ENCODE measurements at places on chromosomes 12 and 14. TPM values are rescaled to one million over a fixed set of nuclear protein-coding genes. Genes with fewer than 3 reads are reported as not detected.

- H3K4me3 ChIP-seq: no peak overlapping the region
- no peaks in the 10 kb centered on the region for H3K27me3 ChIP-seq
- no peak for DNase-seq
- H3K36me3 ChIP-seq: peaks cover 37% of the 10 kb centered on the region
- no peak overlapping the region for H3K27ac ChIP-seq
- H3K4me1 ChIP-seq: peaks cover 3% of the 10 kb centered on the region
Measured at GRCh38 chr14:104702673-104703072, 13.3 kb downstream of the INF2 start.

DNA sequence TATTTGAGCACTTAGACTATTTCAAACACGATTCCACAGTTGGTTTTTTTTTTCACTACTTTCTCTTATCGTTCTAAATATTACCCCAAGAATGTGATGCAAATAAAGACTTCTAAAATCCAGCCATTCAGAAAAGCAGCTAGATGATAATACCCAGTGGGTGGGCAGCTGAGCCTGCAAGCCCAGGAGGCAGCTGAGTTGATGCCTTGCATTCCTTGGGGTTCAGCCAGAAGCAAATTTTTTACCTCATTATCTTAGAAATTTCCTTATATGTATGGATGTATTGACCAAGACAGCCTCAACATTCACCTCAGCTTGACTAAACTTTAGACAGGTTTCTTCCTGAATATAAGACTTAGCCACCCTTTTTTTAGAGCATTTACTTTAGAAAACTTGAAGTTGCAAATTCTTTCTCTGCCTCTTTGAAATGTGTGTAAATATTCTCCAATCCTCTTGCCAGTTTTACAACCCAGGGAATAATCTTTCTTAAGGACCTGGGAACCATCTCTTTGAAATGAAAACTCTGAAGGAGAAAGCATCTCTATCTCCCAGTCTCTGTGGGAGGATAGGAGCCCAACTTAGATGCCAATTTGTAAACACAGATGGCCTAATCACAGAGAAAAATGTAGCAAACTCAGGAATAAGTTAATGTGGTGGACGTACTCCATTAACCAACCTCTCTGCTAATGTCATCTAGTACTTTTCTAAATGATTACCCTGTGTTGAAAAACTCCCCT, 52.2 kb upstream of the ANP32D start:
- H3K27me3 ChIP-seq: peaks cover 3% of the 10 kb centered on the region
- H3K36me3 ChIP-seq: no peaks in the 10 kb centered on the region
- H3K27ac ChIP-seq: no peak overlapping the region
- no peak overlapping the region for H3K4me3 ChIP-seq
- H3K4me1 ChIP-seq: no peaks in the 10 kb centered on the region

Gene PTGDR
- polyA plus RNA-seq: not detected

DNA sequence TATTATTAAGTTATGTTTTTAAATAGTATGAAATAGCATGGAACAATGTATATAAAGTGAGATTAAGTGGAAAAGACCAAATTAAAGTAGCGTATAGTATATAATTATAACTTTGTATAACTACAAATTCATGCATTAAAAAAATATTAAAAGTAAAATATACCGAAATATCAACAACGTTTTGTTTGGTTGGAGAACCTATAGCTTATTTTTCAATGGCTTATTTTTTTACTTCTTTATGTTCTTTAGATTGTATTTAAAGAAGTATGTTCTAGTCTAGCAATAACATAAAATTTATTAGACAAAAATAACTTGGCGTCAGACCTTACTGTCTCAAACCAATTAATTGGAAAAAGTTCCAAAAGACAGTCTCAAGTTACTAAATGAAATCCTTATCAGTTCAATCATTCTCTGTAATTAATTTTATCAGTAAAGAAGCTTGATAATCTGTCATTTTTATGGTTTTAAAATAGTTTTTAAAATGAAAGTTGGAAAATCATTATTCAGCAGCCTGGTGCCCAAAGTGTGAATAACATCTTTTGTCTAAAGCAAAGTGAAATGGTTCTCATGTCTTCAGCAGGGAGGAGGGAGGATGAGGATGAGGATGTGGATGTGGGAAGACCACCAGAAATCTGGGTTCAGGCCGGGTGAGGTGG, 46.7 kb downstream of the IRAK3 start:
- H3K4me1 ChIP-seq: no peaks in the 10 kb centered on the region
- H3K27ac ChIP-seq: no peak overlapping the region
- DNase-seq: no peak
- H3K27me3 ChIP-seq: peaks cover 16% of the 10 kb centered on the region
- peak overlapping the region; percentile 52 for H3K4me3 ChIP-seq

DNA sequence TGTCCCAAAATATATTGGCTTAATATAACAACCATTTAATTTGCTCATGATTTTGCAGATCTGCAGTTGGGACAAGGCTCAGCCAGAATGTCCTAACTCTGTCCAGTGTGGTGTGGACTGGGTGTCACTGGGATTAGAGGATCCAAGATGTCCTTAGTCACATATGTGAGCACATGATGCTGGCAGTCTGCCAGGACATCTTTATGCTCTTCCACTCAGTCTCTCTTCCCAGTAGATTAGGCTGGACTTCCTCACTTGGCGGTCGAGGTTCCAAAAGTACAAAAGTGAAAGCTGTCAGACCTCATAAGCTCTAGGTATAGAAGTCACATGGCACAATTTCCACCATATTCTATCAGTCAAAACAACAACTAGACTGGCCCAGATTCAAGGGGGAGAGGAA, 167.9 kb upstream of the NTF3 start:
- DNase-seq: no peak
- H3K4me3 ChIP-seq: no peak overlapping the region
- no peaks in the 10 kb centered on the region for H3K27me3 ChIP-seq
- no peaks in the 10 kb centered on the region for H3K36me3 ChIP-seq
- no peak overlapping the region for H3K27ac ChIP-seq
- H3K4me1 ChIP-seq: peaks cover 3% of the 10 kb centered on the region

Gene C3AR1
- polyA plus RNA-seq: 0.57 TPM

- no peak overlapping the region for H3K27ac ChIP-seq
- no peaks in the 10 kb centered on the region for H3K27me3 ChIP-seq
- no peak for DNase-seq
- H3K4me1 ChIP-seq: peaks cover 37% of the 10 kb centered on the region
- H3K36me3 ChIP-seq: no peaks in the 10 kb centered on the region
Measured at GRCh38 chr14:50524731-50525515, 7.4 kb downstream of the MAP4K5 start.

GRCh38 chr14:86815341-86815740, 1177.6 kb downstream of the GALC start:
- H3K4me1 ChIP-seq: no peaks in the 10 kb centered on the region
- no peaks in the 10 kb centered on the region for H3K36me3 ChIP-seq
- H3K4me3 ChIP-seq: no peak overlapping the region

- no peak overlapping the region for H3K27ac ChIP-seq
- H3K4me1 ChIP-seq: peaks cover 26% of the 10 kb centered on the region
- H3K4me3 ChIP-seq: no peak overlapping the region
- H3K36me3 ChIP-seq: peaks cover 7% of the 10 kb centered on the region
- H3K27me3 ChIP-seq: no peaks in the 10 kb centered on the region
Measured at GRCh38 chr14:35407306-35407630, 2.7 kb upstream of the NFKBIA start.

- H3K27ac ChIP-seq: no peak overlapping the region
- no peak overlapping the region for H3K4me3 ChIP-seq
- H3K36me3 ChIP-seq: no peaks in the 10 kb centered on the region
Measured at GRCh38 chr12:66851134-66851533, 172.3 kb upstream of the GRIP1 start.

Gene PTPRQ
- not detected for polyA plus RNA-seq

DNA sequence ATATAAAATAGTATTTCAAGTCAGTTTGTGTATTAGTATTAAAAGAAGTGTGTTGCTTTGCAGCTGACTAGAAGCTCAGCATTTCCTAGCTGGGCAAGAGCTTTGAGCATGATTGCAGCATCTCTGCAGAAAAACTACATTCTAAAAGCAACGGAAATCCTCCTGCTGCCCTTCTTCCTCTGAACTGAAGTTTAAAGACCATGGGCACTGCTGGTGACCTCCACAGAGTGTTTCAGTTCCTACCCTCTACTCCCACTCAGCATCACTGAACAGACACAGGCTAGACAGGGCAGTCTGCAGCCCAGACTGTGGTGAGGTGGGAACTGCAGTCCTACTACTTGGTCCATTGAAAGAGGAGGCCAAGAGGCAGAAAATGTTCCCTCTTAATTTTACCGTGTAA, 59.0 kb downstream of the FAR2 start:
- no peaks in the 10 kb centered on the region for H3K36me3 ChIP-seq
- no peak overlapping the region for H3K27ac ChIP-seq
- H3K27me3 ChIP-seq: no peaks in the 10 kb centered on the region

Gene ZBTB1
- 22.8 TPM for polyA plus RNA-seq

Gene CARMIL3
- polyA plus RNA-seq: 0.76 TPM

Gene ANKRD33
- polyA plus RNA-seq: not detected

GRCh38 chr12:82682851-82683261, 3.9 kb upstream of the TMTC2 start:
- peaks cover 9% of the 10 kb centered on the region for H3K4me1 ChIP-seq
- no peak overlapping the region for H3K4me3 ChIP-seq
- DNase-seq: no peak
- H3K27me3 ChIP-seq: no peaks in the 10 kb centered on the region
- no peak overlapping the region for H3K27ac ChIP-seq

DNA sequence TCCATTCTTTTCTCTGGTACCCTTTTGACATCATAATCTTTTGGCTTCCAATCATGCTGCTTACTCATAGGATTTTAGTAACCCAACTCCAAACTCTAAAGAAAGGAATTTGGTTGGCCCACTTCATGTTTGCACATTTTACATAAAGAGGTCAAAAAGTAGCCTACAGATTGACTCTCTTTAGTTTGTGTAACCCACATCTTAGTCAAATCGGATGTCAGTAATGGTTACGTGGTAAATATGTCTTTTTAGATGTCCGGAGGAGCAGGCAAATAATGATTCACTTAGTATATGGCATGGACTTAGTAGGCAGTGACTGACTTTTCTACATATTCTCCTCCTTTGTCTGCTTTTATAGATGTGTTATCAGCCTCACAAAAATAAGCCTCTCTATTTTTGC, 711.6 kb upstream of the FOXG1 start:
- H3K27me3 ChIP-seq: no peaks in the 10 kb centered on the region
- no peak overlapping the region for H3K27ac ChIP-seq
- no peak for DNase-seq
- H3K36me3 ChIP-seq: no peaks in the 10 kb centered on the region
